ENCODE measurements at places on chromosomes 3 and 15. TPM values are rescaled to one million over a fixed set of nuclear protein-coding genes. Genes with fewer than 3 reads are reported as not detected.

DNA sequence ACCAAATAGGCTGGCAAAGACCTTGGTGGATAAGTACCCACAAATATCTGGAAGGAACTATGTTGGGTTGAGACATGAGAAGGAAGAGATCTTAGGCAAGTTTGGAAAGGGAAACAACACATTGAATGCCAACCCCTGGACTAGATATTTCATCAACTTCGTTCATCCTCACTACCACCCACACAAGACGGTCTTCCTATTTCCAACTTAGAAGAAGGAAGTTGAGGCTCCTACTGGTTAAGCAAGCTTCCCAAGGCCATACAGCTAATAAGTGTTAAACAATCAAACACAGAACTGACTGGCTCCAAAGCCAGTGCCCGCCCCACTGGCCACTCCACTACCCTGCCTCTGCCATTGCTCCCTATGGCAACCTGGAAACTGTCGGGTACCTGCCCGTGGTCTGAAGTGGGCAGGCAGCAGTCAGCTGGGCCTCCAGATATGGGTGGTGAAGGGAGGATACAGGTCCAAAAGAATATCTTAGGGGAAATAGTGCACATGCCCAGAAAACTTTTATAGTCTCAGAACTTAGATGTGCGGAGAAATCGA is 94.9 kb downstream of the LIPC start:
- H3K4me1 ChIP-seq, result peaks cover 52% of the 10 kb centered on the region
- no peaks in the 10 kb centered on the region for H3K36me3 ChIP-seq
- H3K27me3 ChIP-seq, result no peaks in the 10 kb centered on the region
- H3K4me3 ChIP-seq, result no peak overlapping the region

GRCh38 chr15:66293419-66294156 is at the start of gene DIS3L:
TSS of gene DIS3L (plus strand) at chr15:66293568. CDS start at chr15:66293597, 29 bp downstream.
- peaks cover 20% of the 10 kb centered on the region for H3K4me1 ChIP-seq
- no peaks in the 10 kb centered on the region for H3K36me3 ChIP-seq
- peak; percentile 61 for DNase-seq
- peak within 1 kb of the TSS; percentile 66 for H3K4me3 ChIP-seq
- no peaks in the 10 kb centered on the region for H3K27me3 ChIP-seq

The MCF2L2 gene
- 0.22 TPM for total RNA-seq

DNA sequence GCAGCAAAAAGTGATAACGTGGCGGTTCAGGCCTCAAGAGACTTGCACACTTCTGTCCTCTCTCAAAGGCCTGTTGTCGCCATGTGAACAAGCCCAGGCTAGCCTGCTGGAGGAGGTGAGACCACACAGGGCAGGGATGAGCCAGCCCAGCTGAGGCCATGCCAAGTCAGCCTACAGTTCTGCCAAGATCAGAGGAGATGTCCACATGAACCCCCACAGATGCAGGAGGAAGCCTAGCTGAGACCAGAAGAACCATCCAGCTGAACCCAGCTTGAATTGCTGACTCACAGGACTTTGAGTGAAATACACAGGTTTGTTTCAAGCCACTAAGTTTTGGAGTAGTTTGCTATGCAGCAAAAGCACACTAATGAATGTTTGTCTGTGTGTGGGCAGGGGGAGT is 50.3 kb upstream of the SEC13 start:
- H3K4me3 ChIP-seq, result no peak overlapping the region
- H3K27ac ChIP-seq, result no peak overlapping the region
- no peak for DNase-seq
- H3K27me3 ChIP-seq, result no peaks in the 10 kb centered on the region
- H3K4me1 ChIP-seq, result no peaks in the 10 kb centered on the region

GRCh38 chr3:14352002-14352627 is 50.3 kb upstream of the SLC6A6 start:
- no peak overlapping the region for H3K27ac ChIP-seq
- H3K27me3 ChIP-seq, result no peaks in the 10 kb centered on the region
- H3K4me1 ChIP-seq, result no peaks in the 10 kb centered on the region
- no peak for DNase-seq

- no peak overlapping the region for H3K27ac ChIP-seq
- H3K4me1 ChIP-seq, result peaks cover 4% of the 10 kb centered on the region
- no peaks in the 10 kb centered on the region for H3K27me3 ChIP-seq
- DNase-seq, result no peak
Measured at GRCh38 chr15:65796610-65797078, 4.6 kb upstream of the DENND4A start.

The SAMMSON gene
- 0.75 TPM for total RNA-seq

The TNNC1 gene
- 4.0 TPM for total RNA-seq

DNA sequence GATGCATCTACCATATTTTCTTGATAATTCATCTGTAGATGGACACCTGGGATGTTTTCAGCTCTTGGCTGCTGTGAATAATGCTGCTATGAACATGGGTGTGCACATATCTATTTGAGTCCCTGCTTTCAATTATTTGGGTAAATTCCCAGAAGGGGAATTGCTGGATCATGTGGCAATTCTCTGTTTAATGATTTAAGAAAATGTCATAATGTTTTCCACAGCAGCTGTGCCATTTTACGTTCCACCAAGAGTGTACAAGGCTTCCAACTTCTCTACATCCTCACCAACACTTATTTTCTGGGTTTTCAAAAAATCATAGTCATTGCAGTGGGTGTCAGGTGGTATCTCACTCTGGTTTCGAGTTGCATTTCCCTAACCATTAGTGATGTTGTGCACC is 64.4 kb downstream of the NSMCE3 start:
- H3K27me3 ChIP-seq, result no peaks in the 10 kb centered on the region
- H3K36me3 ChIP-seq, result no peaks in the 10 kb centered on the region
- H3K27ac ChIP-seq, result no peak overlapping the region
- no peak for DNase-seq
- H3K4me3 ChIP-seq, result no peak overlapping the region

DNA sequence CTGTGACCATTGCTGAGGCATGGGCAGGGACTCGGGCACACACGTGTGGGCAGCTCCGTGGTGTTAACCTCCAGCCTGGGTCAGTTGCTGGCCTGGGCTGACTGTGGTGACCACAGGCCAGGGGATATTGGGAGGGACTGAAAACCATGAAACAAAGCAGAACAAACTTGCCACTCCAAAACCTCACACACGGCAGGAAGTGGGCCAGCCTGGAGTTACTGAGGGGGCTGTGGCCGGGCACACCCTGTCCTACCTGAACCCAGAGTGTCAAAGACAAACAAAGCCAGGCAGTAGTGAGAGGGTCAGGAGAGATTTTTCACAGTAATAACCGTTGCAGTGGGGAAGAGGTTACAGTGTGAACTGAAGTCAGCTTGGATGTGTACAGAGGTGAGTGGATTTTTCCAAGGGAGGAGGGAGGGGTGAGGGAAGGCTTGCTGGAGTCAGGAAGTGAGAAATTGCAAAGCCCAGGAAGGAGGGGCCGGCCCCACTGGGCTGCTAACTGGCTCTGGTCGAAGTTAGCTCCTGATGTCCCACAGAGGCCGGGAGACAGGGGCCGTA is 40.0 kb upstream of the ATP10A start:
- DNase-seq, result peak; percentile 33
- no peak overlapping the region for H3K4me3 ChIP-seq
- peaks cover 7% of the 10 kb centered on the region for H3K4me1 ChIP-seq
- H3K27ac ChIP-seq, result no peak overlapping the region

- no peak overlapping the region for H3K27ac ChIP-seq
- no peaks in the 10 kb centered on the region for H3K36me3 ChIP-seq
- no peak for DNase-seq
- no peaks in the 10 kb centered on the region for H3K27me3 ChIP-seq
Measured at GRCh38 chr3:41751597-41751996, 210.3 kb downstream of the ULK4 start.

- H3K4me3 ChIP-seq, result no peak overlapping the region
- DNase-seq, result no peak
- no peaks in the 10 kb centered on the region for H3K36me3 ChIP-seq
- H3K27ac ChIP-seq, result no peak overlapping the region
- H3K4me1 ChIP-seq, result peaks cover 11% of the 10 kb centered on the region
Measured at GRCh38 chr15:39124553-39125171, 456.2 kb upstream of the THBS1 start.

- H3K27ac ChIP-seq, result no peak overlapping the region
- H3K36me3 ChIP-seq, result no peaks in the 10 kb centered on the region
- DNase-seq, result no peak
- H3K4me3 ChIP-seq, result no peak overlapping the region
- no peaks in the 10 kb centered on the region for H3K4me1 ChIP-seq
Measured at GRCh38 chr3:79898907-79899306, 131.1 kb upstream of the ROBO1 start.

- DNase-seq, result no peak
- H3K27ac ChIP-seq, result no peak overlapping the region
- no peaks in the 10 kb centered on the region for H3K36me3 ChIP-seq
- no peak overlapping the region for H3K4me3 ChIP-seq
- no peaks in the 10 kb centered on the region for H3K27me3 ChIP-seq
Measured at GRCh38 chr3:109098079-109098644, 19.8 kb downstream of the MORC1 start.

DNA sequence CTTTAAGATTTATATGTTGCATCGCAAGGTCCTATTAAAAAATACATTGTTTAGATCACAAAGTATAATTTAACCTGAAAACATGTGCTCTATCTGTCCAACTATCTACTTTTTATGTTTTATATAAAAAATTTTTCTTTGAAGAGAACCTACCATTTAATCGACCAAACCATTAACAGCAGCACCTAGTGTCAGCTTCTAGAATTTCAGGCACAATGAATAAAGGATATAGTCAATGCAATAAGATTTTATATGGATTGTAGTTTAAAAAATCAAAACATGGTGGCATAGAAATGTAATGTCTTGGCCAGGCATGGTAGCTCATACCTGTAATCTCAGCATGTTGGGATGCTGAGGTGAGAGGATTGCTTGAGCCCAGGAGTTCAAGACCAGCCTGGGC is 313.7 kb downstream of the GAP43 start:
- H3K4me3 ChIP-seq, result no peak overlapping the region
- H3K36me3 ChIP-seq, result no peaks in the 10 kb centered on the region
- H3K27ac ChIP-seq, result no peak overlapping the region

DNA sequence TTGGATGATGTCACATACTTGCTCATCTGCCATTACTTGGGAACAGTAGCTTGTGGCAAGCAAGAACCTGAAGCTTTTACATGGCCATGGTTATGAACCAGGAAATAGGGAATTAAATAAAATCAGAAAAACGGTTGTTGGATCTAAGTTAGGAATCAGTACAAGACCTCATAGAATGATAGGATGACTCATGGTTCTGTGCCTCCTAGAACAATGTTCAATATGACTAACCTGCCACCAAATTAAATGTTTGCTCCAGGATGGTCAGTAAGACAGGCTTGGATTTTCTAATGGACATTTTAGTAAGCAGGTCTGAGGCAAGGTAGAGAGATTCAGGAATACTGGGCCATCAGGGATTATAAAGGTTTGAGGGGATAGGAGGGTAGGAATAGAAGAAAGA is 218.9 kb downstream of the PLOD2 start:
- no peak overlapping the region for H3K27ac ChIP-seq
- no peaks in the 10 kb centered on the region for H3K27me3 ChIP-seq
- H3K36me3 ChIP-seq, result no peaks in the 10 kb centered on the region
- no peak for DNase-seq
- no peak overlapping the region for H3K4me3 ChIP-seq

DNA sequence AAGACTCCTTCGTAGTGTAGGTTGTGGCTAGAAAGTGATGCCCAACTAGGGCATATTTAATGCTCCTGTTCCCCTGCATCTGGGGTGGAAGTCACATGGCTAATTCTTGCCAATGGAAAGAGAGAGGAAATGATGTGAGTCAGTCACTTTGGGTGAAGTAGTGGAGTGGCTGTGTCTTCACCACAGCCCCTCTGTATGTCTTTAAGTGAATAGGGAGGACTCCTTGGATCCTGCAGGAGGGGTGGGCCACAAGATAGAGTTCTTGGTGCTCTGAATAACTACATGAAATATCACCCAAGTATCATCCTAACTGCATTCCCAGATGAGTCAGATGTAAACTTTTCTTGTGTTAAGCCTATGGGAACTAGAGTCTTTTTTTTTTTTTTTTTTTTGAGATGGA is 17.8 kb upstream of the MB21D2 start:
- H3K36me3 ChIP-seq, result no peaks in the 10 kb centered on the region
- no peak overlapping the region for H3K4me3 ChIP-seq
- no peaks in the 10 kb centered on the region for H3K4me1 ChIP-seq
- no peak overlapping the region for H3K27ac ChIP-seq

The CRABP1 gene
- 19.6 TPM for total RNA-seq

DNA sequence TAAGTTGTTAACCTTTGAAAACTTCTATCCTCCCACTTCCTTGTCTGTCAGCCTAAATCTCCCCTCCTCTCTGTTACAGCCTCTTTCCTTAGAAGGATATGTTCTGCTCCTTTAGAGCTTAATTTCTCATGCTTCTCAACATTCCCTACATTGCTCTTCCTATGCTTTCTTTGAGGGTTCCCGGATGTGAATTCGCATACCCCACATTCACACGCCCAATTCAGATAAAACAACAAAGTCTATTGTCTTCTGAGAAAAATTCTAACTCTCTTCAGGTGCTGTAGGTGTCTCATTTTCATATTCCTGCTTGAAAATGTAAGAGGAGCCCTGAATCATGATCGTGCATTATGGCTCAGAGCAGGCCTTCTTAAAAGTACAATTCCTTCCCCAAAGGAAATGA is 171.8 kb upstream of the DPH6 start:
- no peaks in the 10 kb centered on the region for H3K4me1 ChIP-seq
- H3K36me3 ChIP-seq, result no peaks in the 10 kb centered on the region
- no peak overlapping the region for H3K27ac ChIP-seq
- DNase-seq, result no peak

The FANCD2 gene
- 2.0 TPM for total RNA-seq

- no peaks in the 10 kb centered on the region for H3K27me3 ChIP-seq
- H3K4me3 ChIP-seq, result no peak overlapping the region
Measured at GRCh38 chr3:44842376-44842775, 19.3 kb upstream of the TMEM42 start.

DNA sequence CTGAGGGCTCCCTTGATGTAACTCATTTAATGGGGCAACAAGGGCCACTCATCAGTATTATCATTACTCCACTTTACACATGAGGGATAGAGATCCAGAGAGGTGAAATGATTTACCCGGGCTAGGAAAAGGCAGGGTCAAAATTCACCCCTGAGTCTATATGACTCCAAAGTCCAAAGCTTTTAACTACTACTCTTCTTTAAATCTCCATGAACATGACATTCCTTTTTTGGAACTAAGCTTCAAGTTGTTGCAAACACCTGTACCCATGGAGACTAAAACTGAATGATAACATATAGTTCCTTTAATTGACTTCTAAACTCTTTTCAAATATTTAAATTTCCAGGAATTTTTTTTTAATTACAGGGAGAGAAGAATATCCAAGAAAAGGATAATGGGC is 292.9 kb upstream of the GADL1 start:
- H3K27ac ChIP-seq, result no peak overlapping the region
- no peak overlapping the region for H3K4me3 ChIP-seq
- no peaks in the 10 kb centered on the region for H3K36me3 ChIP-seq
- DNase-seq, result no peak

DNA sequence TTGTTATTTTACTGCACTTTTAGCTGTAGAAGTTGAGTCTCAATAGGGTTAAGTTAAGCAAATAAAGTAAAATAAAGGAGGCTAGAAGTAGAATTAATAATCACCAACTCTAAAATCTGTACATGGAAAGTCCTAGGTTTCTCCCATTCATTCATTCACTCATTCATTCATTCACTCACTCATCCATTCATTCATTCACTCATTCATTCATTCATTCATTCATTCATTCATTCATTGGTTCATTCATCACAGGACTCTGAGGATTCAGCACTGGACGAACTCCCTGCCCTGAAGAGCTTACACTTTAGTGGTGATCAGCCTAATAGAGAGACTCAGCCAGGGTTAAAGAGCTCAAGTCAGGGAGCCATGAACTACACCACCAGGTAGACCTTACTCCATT is 4.5 kb upstream of the LSG1 start:
- H3K4me1 ChIP-seq, result peaks cover 5% of the 10 kb centered on the region
- no peak for DNase-seq
- no peak overlapping the region for H3K4me3 ChIP-seq
- H3K36me3 ChIP-seq, result no peaks in the 10 kb centered on the region
- no peak overlapping the region for H3K27ac ChIP-seq
